ENCODE measurements at places on chromosomes 11 and 22.

GRCh38 chr11:112467721-112468120 is 207.1 kb upstream of the PLET1 start:
- no peak for DNase-seq

DNA sequence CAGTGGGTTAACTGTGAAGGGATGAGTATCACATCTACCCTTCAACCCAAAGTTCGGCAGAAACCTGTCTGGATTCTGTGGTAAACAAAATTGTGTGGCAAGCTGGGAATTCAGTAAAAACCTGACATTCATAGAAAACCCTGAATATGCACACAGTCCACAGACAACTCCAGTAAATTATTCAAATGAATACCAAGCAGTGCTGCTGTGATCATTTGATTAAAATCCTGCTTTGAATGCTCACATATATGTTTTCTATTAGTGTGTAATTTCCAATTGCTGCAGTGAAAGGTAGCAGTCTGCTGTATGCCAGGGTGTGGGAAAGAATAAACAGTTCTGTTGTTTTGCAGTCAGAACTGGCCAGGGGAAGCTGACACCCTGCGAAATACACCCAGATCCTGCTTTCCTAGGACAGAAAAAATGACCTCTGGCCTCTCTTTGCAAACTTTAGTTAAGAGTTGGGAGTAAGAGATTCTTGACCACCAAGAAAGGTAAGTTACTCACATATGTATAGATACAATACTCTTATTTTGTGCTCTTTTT is 217.8 kb downstream of the FAM76B start:
- DNase-seq, result no peak

- peak; percentile 40 for DNase-seq
Observed at GRCh38 chr11:96314326-96315020, 28.5 kb downstream of the MAML2 start.

GRCh38 chr11:76674517-76675400 is 4.2 kb upstream of the LRRC32 start:
- DNase-seq, result no peak

GRCh38 chr22:32202539-32203180 is 2.2 kb downstream of the RFPL2 start:
- peak; percentile 41 for DNase-seq

DNA sequence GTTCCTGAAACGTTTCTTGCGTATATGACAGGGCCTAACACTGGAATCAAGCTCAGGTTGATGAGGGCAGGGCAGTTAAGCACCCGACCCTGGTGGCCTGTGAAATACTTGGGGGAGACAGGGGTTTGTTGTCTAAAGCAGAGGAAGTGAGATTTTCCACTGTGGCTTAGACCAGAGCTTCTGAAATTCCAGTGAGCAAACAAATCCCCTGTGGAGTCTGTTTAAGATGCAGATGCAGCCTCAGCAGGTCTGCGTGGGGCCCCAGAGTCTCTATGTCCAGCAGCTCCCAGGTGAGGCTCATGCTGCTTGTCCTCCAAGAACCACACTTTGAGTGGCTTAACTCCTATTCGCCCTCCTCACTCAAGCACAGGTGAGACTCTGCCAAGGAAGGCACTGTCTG is 39.1 kb upstream of the PRAME start:
- DNase-seq, result no peak

GRCh38 chr11:110373051-110373702 is 56.6 kb upstream of the FDX1 start:
- peak; percentile 43 for DNase-seq

GRCh38 chr11:69752890-69753289 is 22.3 kb downstream of the FGF4 start:
- no peak for DNase-seq

DNA sequence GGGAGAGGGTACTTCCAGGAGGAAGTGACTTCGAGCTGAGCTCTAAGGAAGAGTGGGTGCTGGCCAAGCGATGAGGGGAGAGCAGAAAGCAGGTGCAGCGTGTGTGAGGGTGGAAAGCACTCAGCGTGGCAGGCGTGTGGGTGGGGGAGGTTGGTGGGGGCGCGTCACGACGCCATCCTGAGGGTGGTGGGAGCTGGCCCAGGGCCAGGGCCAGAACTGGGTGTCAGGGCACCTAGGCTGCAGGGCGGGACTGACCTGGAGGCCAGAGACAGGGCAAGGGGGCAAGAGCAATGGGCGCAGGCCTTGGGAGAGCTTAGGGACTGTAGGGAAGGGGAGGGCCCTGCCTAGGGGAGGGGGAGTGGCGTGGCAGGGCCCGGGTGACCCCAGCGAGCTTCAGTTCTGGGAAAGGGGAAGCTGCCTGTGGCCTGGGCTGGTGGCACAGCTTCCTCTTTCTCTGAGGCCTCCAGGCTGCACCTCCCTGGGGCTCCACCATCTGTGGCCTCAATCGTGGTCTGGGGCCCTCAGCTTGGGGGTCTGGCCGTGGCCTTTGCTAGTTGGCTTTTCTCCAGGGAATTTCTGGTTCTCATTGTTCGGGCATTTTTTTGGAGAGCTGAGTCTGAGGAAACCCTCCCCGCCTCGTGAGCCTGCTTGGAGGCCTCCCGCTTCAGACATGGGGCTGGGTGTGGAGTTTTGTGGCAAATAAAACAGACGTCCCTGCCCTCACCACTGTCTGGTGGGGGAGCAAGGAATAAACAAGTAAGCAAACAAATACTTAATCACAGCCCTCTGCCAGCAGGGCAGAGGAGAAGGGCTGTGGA is 8.9 kb downstream of the RELT start:
- DNase-seq, result no peak

DNA sequence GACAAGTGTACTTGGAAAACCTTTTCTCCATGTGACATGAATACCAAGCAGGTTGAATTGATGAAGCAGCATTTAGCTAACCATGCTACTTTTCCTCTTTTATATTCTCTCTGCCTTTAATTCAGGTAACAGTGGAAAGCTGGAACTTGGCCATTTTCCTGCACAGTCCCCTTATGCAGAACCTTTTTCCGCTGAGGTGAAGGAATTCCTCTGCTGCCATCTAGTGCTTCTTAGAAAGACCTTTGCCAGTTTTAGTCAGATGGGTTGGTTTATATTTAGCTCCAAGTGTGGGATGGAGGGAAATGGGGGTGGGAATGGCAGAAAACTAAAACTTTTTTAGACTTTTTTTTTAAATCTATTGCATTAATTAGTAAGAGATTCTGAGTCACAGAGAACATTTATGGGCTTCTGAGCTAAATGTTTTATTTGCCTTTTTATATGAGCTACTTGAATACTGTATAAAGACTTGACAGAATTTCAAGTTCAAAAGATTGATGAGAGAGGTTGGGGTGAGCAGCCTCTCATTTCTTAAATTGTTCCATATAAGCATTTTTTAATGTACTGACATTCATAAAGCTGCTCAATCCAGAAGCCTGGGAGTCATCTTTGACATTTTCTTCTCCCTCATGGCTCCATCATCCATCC is 153.9 kb upstream of the ZC3H12C start:
- peak; percentile 73 for DNase-seq

DNA sequence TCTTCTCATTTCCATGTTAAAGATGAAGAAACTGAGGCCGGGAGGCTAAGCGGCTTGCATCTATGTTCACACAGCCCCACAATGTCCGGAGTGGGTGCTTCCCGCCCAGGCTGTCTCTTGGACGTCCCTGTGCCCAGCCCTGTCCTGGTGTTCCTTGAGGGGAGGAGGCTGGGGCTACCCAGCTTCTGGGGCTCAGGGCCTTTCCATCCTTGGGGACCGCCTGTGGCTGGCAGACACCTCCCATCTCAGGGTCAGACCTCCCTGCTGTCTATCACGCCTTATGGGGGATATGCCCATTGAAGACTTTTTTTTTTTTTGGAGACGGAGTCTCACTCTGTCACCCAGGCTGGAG is 95.5 kb downstream of the WNT7B start:
- DNase-seq, result no peak

DNA sequence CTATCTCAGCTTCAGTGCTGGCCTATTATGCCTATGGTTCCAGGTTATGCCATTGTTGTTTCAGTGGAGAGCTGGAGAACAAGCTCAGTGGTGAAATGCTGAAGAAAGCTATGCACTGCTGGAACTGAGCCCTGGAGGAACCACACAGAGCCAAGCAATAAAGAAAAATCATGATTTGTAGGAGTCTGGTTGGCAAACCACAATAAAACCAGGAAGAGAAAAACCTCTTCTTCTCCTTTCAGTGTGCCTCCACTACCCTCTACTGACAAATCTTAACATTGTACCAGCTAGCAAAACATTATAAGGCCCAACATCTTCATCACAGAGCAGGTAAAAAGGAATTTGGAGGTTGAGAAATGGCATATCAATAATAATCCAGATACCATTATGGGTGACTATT is 5.3 kb downstream of the OR51F2 start:
- no peak for DNase-seq

DNA sequence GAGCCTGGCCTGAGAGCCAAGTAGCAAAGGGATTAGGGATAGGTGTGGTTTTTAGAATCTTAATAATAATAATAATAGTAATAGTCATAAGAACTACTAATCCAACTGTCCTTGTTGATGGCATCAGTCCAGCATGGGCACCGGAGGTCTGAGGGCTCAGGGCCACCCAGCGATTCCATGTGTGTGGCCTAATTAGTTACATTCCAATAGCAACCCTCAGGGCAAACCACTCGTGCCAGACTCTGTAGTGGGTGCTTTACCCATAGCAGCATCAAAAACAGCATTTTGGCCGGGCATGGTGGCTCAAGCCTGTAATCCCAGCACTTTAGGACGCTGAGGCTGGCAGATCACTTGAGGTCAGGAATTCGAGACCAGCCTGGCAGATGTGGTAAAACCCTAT is 19.0 kb upstream of the MYH9 start:
- no peak for DNase-seq

DNA sequence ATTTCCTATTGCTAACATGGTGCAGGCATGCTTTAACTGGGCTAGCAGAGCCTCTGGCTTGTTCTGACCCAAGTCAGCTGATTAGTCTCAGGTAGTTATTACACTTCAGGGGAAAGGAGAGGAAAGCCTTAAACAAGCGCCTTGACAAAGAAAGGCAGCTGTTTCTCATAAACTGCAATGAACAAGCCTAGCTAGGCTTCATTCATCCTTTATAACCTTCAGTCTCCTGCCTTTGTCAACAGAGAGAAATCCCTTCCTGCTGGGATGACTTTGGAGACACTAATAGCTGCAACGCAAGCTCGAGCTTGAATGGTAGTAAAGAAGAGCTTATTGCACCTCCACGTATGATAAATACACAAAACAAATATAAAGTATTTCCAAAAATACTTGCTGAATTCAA is 68.4 kb downstream of the CCDC34 start:
- DNase-seq, result no peak

GRCh38 chr22:39332441-39333064 is 13.1 kb upstream of the RPL3 start:
- DNase-seq, result peak; percentile 8

DNA sequence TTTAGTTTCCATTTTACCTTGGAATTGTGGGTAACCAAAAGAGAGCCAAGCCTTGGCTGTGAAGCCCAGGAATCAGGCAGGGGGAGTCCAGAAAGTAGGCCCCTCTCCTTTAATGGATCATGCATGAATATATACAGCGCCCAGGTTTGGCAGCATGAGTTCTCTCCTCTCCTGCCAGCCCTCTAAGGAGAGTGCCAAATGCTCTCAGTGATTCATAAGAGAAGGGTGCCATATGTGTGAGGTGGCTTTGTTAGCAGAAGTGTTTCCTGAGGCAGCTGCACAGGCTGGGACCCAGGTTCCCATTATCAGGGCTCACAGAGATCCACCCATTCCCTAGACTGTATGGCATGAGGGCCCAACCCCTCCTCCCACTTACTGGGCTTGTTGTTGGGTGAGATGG is 52.3 kb upstream of the SCUBE2 start:
- no peak for DNase-seq

- DNase-seq, result no peak
Observed at GRCh38 chr11:95175818-95176380, 55.1 kb downstream of the SESN3 start.

GRCh38 chr22:47195156-47195483 is 432.7 kb downstream of the TBC1D22A start:
- DNase-seq, result no peak

DNA sequence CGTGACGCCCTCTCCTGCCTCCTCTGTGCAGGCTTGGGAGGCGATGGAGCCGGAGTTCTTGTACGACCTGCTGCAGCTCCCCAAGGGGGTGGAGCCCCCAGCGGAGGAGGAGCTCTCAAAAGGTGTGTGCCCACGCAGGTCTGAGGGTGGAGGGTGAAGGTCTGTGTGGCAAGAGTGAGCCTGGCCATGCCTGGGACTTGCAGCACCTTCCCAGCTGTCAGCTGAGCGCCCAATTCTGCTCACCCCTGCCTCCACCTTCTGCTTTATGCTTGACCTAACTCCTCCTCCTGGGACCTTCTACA is 2.5 kb downstream of the PARVG start:
- no peak for DNase-seq

- no peak for DNase-seq
Observed at GRCh38 chr11:116901211-116901610, 63.8 kb upstream of the APOA1 start.

GRCh38 chr11:134024420-134025081 is 44.3 kb upstream of the JAM3 start:
- peak; percentile 79 for DNase-seq

- no peak for DNase-seq
Observed at GRCh38 chr22:27377501-27378295, 423.9 kb downstream of the MN1 start.

- peak; percentile 21 for DNase-seq
Observed at GRCh38 chr11:36509201-36509639, 852 bp downstream of the TRAF6 start.

GRCh38 chr11:3944198-3944597 is 88.7 kb downstream of the STIM1 start:
- peak; percentile 57 for DNase-seq

GRCh38 chr22:35470903-35471321 is 69.7 kb upstream of the RASD2 start:
- DNase-seq, result no peak

DNA sequence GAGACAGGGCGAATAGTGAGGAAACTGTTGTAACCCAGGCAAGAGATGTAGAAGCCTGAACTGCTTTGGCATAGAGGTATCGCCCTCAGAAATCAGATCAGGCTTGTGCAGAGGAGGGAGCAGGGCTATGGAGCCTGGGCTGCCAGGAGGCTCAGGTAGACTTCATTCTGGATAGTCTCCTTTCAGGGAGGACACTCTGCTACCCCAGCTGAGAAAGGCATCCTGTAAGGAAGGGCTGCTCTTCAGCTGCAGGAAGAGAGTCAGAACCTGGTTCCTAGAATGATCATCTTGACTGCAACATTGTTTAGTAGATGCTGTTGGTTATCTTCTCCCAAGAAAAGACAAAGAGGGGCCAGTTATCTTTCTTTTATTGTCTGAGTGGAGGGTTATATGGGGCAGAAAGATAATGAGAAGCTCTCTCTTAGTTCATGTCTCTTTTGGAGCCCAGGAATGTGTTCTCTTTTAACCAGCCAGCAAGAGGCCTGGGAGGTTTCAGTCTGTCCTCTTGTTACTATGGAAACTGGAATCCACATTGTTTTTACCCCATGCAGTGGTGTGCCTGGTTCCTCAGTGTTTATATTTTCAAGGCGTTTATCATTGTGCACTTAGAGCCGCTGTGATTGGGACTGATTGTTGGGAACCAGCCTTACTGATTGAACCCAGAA is 95.7 kb downstream of the STIM1 start:
- DNase-seq, result peak; percentile 54

DNA sequence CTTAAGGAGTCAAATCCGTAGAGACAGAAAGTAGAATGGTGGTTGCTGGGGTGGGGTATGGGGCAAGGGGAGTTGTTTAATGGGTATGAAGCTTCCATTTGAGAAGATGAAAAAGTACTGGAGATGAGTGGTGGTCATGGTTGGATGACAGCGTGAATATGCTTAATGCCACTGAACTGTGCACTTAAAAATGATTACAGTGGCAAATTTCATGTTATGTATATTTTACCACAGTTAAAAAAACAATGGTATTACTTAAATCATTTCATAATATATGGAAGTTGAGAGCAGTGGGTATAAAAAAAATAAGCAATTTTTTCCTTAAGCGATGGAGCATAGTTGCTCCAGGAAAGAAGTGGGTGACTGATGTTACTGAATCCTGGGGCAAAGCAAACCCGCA is 67.1 kb downstream of the C22orf31 start:
- no peak for DNase-seq

All from AG20443 (cell line).